NCI-H446 treated with DMSO at 0.1 percent for 48 hours (cell line): ENCODE measurements at places on chromosomes 16 and 17.
A peak's percentile ranks its signal among the peaks of the same experiment; 100 is the strongest.

- no peak for DNase-seq
Measured at GRCh38 chr17:64254755-64255154, 8.3 kb downstream of the TEX2 start.

GRCh38 chr17:13429201-13429600 lies 172.5 kb downstream of the HS3ST3A1 start:
- no peak for DNase-seq

GRCh38 chr16:414395-415169 lies 10.9 kb upstream of the RAB11FIP3 start:
- no peak for DNase-seq

GRCh38 chr16:57235128-57236021 lies 9.7 kb upstream of the ARL2BP start:
- no peak for DNase-seq

- DNase-seq: no peak
Measured at GRCh38 chr17:17933775-17934174, 38.4 kb downstream of the TOM1L2 start.

- DNase-seq: peak; percentile 30
Measured at GRCh38 chr16:27222249-27223225, 19.2 kb downstream of the KDM8 start.

DNA sequence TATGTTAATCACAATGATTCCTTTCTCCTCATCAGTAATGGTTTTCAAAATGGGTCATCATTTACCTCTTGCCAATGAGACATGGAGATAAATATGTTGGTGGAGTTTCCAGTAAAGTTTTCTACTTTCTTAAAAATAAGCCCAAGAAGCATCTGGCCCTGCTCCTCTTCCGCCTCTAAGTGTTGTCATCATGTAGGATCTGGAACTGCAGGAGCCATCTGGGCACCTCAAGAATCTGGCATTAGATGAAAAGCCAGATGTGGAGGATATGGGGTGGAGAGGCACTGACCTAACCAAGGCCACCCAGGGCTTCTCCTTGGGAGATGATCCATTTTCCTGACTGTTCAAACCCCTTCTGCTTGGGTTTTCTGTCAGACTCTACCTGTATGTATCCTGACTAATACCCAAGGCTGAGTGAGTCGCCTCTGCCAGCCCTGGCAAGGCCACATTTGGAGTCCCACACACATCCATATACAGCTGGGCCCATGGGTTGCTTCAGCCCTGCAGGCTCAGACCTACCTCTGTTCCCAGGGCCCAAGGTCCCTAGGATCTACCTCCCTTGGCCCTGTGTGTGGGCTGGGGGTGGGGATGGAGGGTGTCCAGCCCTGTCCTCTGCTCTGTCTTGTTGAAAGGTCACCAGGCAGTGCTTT lies 24.6 kb downstream of the CCDC182 start:
- DNase-seq: no peak

GRCh38 chr17:35243561-35244340 lies 879 bp downstream of the SLFN5 start:
- DNase-seq: no peak

DNA sequence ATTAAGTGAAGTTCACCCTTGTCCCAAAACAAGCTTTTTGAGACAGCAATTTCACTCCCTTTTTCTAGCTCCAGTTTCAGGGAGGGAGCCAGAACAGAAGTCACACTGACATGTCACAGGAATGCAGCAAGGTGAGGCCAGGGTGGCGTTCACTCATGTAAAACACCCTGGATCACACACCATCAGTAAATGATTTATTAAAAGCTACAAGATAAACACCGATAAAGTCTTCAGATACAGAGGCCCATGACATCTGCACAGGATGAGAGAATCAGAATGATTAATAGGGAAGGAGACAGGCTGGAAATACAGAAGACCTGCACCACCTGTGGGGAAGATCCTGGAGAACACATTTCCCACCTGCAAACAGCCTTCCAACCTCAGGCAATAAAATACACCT lies 77.5 kb upstream of the DYNLRB2 start:
- DNase-seq: no peak

- no peak for DNase-seq
Measured at GRCh38 chr16:30382111-30382881, at the start of gene SEPTIN1. TSS of gene SEPTIN1 (minus strand) at chr16:30382561. CDS start at chr16:30382542, 19 bp downstream.

DNA sequence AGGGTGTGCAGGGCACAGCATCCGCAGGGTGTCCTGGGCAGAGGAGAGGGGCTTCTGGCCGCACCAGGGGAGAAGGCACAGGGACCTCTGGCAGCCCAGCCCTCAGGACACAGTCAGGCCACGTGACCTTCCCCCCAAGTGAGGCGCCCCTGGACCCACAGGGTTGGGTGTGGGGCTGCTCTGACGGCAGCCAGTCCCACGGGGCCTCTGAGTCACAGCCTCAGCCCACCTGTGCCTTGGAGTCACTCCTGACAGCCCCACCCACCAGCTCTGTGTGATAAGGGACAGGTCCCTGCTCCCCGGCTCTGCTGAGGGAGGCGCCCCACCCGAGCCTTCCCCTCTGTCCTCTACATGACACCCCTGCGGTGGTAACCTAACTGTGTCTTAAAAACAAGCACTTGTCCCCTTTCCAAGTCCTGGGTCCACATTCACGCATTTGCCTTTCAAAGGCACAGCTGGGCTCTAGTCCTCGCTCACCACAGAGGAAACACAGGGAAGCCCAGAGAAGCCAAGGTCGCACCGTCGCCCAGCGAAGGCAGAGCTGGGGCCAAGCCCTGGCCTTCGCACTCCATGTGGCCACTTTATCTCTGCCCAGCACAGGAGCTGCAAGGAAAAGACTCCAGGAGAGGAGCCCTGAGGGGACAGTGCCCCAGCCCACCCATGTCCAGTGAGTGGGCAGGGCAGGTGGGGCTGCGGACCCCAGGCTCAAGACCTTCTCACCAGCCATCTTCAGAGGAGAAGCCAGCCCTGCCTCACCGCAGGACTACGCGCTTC lies 5.1 kb upstream of the NPTX1 start:
- DNase-seq: no peak

DNA sequence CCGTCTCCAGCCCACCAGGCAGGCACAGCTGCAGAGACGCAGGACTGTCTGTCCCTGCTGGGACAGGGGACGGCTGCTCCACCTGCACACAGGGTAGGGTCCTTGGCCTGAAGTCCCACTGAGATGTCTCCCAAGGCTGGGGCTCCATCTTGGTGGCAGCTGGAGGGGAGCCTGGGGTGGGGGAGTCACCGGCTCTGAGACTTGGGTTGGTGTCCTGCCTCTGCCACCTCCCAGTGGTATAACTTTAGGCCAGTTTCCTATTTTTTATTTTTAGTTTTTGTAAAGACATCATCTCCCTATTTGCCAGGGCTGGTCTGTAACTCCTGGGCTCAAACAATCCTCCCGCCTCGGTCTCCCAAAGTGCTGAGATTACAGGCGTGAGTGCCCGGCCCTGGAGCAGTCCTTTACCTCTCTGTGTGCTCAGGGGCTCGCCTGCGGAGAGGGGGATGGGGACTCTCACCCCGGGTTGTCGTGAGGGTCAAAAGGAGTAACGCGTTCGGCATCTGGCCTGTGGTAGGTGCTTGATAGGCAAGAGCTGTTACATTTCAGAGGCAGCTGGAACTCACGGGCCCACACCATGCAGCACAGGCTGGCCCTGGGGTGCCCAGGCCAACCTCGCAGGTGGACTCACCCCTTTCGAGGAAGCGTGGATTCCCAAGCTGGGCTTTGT lies 46.6 kb upstream of the DOC2B start:
- DNase-seq: no peak

GRCh38 chr17:77429369-77429968 lies 288.7 kb downstream of the SEC14L1 start:
- no peak for DNase-seq

GRCh38 chr17:57534863-57535248 lies 210.2 kb downstream of the CCDC182 start:
- no peak for DNase-seq
